ENCODE measurements at places on chromosomes 7 and 10. TPM values are rescaled to one million over a fixed set of nuclear protein-coding genes. Genes with fewer than 3 reads are reported as not detected.

GIMAP1 gene
- not detected for total RNA-seq

- no peak for DNase-seq
These were observed 582 bp downstream of the TPST1 start for GRCh38 chr7:66205741-66206090.

DNA sequence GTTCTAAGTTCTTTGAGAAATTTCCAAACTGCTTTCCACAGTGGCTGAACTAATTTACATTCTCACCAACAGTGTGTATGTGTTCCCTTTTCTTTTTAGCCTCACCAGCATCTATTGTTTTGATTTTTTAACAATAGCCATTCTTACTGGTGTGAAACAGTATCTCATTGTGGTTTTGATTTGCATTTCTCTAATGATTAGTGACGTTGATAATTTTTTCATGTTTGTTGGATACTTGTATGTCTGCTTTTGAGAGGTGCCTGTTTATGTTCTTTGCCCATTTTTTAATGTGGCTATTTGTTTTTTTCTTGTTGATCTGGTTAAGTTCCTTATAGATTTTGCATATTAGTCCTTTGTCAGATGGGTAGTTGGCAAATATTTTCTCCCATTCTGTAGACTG, 191.4 kb downstream of the AGMO start:
- no peak for DNase-seq

GRCh38 chr10:34723750-34724149, 91.3 kb downstream of the PARD3 start:
- no peak for DNase-seq

DNA sequence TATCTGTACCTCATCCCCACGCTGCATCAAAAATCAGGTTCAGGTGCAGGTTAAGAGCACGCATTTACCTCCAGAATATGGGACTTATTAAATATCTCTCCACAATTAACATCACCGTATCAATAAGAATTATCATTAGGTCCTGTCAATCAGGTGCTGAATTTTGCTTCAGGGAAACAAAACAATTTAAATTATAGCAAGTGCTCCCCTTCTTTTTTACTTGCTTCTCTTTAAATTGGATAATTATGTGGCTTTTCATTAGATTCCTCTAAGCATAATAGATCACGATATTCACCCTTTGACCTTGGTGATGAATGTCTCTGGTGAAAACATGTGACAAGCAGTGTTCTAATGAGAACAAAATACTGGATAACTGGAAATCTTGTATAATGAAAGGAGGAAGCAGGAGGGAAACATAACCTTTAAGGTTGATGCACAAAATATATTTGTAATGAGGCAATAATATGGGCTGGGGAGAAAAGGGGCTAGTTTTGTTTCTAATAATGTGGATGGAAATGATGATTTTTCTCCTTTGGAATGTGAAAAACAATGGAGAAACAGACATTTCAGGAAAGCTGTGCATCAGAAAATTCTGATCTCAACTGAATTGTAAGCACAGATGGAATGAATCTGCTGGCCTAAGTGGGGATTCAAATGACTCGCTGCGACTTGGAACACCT, 166.9 kb downstream of the SNX10 start:
- DNase-seq, result no peak

DNA sequence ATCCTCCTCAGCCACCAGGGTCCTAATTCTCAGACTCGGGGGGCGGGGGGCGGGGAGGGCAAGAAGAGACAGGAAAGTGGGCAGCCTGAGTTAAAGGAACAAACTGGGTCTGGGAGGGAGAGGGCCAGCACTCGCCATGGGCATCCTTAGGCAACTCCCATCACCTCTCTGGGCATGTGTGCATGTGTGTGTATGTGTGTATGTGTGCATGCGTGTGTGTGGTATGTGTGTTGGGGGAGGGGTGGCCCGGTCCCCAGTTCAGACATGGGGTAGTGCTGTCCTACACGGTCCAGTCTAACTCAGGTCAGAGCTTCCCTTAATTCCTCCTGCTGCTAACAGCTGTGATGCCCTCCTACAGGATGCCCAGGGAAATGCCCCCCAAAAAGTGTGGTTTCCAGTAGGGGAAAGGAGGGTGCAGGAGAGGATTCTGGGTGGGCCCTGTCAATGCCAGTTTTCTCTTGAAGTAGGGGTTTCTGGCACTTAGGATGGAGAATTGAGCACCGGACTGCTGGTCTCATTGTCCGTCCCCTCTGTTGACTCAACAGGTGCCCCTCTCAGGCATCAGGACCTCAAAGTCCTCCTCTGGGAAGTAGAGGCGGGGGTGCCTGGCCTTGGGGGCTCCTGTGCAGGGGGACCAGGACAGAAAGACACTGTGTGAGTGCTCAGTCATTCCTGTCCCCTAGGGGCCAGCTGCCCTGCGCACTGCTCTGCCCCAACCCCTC, 15.1 kb upstream of the ZMIZ1 start:
- no peak for DNase-seq

CARD11 gene
- 11.0 TPM for total RNA-seq

GRCh38 chr10:23522345-23522744, 83.5 kb downstream of the OTUD1 start:
- DNase-seq, result no peak

DNA sequence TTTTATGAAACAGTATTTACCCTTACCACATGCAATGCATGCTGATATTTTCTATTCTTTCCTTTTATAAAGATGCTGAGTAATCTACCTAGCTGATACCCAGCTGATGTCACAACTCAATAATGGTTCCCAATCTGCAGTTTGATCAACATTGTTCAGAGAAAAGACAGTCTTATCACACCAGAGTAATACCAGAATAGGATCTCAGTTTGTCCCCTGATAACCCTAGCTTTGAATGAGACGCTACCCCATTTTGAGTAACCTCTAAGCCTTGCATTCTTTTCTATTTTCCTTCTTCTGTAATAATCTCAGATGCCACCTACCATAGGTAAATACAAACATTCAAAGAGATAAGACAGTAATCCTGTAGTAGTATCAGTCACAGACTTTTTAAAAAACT, 99.6 kb upstream of the RELN start:
- no peak for DNase-seq

CAPZA2 gene
- 151 TPM for total RNA-seq

DNA sequence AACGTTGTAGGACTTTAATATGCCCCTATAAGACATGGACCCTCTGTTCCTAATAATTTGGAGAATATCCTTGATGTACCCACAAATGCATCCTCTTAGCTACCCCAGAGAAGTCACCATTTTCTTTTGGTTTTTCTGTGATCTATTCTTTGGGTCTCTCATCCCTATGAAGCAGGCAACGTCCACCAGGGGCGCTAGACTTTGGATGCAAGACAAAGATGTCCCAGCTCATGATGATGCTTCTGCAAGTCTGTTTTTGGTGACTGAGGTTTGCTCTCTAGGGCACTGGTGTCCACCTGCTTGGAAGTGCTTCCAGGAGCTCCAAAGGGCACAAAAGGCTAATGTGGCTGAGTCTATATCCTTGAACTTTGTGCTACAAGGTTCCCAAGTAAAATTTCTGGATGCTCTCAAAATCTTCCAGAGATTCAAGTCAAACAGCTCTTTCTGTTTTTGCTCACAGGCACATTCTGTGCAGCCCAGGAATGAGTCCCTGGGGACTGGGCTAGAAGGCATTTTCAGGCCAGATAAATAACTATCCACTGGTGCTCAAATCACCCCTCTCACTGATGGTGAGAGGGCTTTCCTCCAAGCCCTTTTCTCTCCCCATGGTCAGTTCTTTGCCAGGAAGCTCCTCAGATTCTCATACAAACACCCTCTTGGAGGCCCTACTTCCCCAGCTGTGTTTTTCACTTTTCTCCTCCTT, 166.4 kb downstream of the C7orf25 start:
- no peak for DNase-seq

GRCh38 chr10:69952821-69953221, 99.8 kb upstream of the MACROH2A2 start:
- DNase-seq, result no peak

AMPH gene
- total RNA-seq, result 1.9 TPM

Measured in progenitor cell of endocrine pancreas (in vitro differentiated cells).